T-helper 2 cell treated with Interferon-gamma antibody and Interleukin-4, amounts not matched to agents 5 μg/mL and 100 μg/mL, for 36 hours (primary cell): ENCODE measurements at places on chromosomes 1 and 21.

- H3K4me1 ChIP-seq: no peaks in the 10 kb centered on the region
- H3K27ac ChIP-seq: no peak overlapping the region
- no peak overlapping the region for H3K4me3 ChIP-seq
- H3K27me3 ChIP-seq: peaks cover 24% of the 10 kb centered on the region
- DNase-seq: no peak
- H3K36me3 ChIP-seq: no peaks in the 10 kb centered on the region
These were observed 584.1 kb downstream of the PTPRU start for GRCh38 chr1:29820401-29820800.

- peaks cover 4% of the 10 kb centered on the region for H3K27me3 ChIP-seq
- no peaks in the 10 kb centered on the region for H3K4me1 ChIP-seq
- no peak overlapping the region for H3K27ac ChIP-seq
- no peak overlapping the region for H3K4me3 ChIP-seq
- H3K36me3 ChIP-seq: no peaks in the 10 kb centered on the region
- DNase-seq: no peak
These were observed 209.5 kb upstream of the POU3F1 start for GRCh38 chr1:38256072-38256471.

- no peaks in the 10 kb centered on the region for H3K36me3 ChIP-seq
- no peak overlapping the region for H3K4me3 ChIP-seq
- H3K27me3 ChIP-seq: no peaks in the 10 kb centered on the region
- peaks cover 27% of the 10 kb centered on the region for H3K4me1 ChIP-seq
These were observed 1.7 kb downstream of the S100A2 start for GRCh38 chr1:153563991-153564390.

GRCh38 chr1:170536924-170537551 is 5.1 kb downstream of the GORAB start:
- DNase-seq: no peak
- no peaks in the 10 kb centered on the region for H3K27me3 ChIP-seq
- H3K27ac ChIP-seq: no peak overlapping the region
- peaks cover 5% of the 10 kb centered on the region for H3K4me1 ChIP-seq
- no peak overlapping the region for H3K4me3 ChIP-seq

DNA sequence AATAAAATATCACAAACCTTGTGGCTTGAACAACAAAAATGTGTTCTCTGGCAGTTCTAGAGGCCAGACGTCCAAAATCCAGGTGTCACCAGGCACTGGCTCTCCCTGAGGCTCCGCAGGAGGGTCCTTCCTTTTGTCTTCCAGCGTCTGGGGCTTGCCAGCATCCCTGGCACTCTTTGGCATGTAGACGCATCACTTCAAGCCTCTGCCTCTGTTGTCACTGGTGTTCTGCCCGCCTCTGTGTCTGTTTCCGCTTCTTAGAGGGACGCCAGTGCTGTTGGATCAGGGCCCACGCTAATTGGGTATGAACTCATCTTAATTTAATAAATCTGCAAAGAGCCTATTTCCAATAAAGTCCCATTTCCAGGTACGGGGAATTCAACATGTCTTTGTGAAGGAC is 273.7 kb upstream of the C1orf174 start:
- no peak overlapping the region for H3K4me3 ChIP-seq
- H3K27ac ChIP-seq: no peak overlapping the region
- H3K4me1 ChIP-seq: no peaks in the 10 kb centered on the region
- peaks cover 2% of the 10 kb centered on the region for H3K27me3 ChIP-seq
- H3K36me3 ChIP-seq: no peaks in the 10 kb centered on the region

DNA sequence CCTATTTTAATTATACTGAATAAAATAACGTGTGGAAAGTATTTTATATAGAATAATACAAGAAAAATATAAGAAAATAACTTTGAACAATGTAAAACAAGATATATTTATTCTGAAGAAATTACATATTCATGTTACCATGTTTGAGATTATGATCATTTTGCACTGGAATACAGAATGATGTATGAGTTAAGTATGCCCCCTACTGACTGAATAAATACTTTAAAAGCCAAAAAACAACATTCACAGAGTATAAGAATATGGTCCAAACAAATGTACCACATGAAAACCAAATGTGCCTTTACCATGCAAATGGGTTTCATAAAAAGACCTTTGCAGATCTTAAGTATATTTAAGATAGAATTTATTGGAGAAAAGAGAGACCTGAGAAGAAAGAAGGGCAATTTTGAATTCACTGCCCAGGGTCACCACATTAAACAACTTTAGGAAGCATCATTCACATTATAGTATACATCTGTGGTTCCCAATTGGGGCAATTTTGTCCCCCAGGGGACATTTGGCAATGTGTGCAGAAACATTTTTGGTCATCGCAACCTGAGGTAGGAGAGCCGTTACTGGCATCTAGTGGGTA is 136.6 kb upstream of the GFI1 start:
- peaks cover 10% of the 10 kb centered on the region for H3K27me3 ChIP-seq
- DNase-seq: no peak
- H3K27ac ChIP-seq: no peak overlapping the region
- H3K4me1 ChIP-seq: peaks cover 7% of the 10 kb centered on the region
- H3K36me3 ChIP-seq: no peaks in the 10 kb centered on the region

- no peak overlapping the region for H3K27ac ChIP-seq
- H3K36me3 ChIP-seq: no peaks in the 10 kb centered on the region
- peaks cover 5% of the 10 kb centered on the region for H3K27me3 ChIP-seq
- no peak for DNase-seq
- H3K4me3 ChIP-seq: no peak overlapping the region
- H3K4me1 ChIP-seq: no peaks in the 10 kb centered on the region
These were observed 796 bp downstream of the S100A7 start for GRCh38 chr1:153459655-153460054.

- no peak overlapping the region for H3K27ac ChIP-seq
- DNase-seq: no peak
- peaks cover 39% of the 10 kb centered on the region for H3K36me3 ChIP-seq
- H3K4me3 ChIP-seq: no peak overlapping the region
These were observed 2.4 kb downstream of the SPRTN start for GRCh38 chr1:231340328-231341013.

GRCh38 chr1:59669752-59670312 is 144.9 kb upstream of the HOOK1 start:
- H3K27me3 ChIP-seq: no peaks in the 10 kb centered on the region
- H3K36me3 ChIP-seq: no peaks in the 10 kb centered on the region
- no peak for DNase-seq
- no peak overlapping the region for H3K27ac ChIP-seq
- no peaks in the 10 kb centered on the region for H3K4me1 ChIP-seq
- H3K4me3 ChIP-seq: no peak overlapping the region

DNA sequence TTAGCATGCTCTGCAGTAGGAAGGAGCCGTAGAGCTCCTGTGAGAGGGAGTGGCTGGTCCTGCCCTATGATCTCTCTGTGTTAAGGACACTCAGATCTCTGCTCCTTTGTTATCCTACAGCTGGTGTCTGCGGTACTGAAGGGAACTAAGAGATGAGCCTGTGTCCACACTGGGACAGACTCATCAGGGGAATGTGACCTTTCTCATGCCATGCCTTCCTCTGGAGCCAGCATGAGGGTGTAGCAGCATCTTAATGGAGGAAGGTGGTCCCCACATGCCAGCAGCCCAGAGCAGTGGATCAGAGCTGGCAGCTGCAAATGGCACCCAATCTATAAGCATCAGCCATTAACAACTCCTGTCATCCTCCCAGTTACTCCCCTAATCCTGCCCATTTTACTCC is 24.7 kb upstream of the GUCA2B start:
- no peak for DNase-seq
- H3K27me3 ChIP-seq: peaks cover 8% of the 10 kb centered on the region
- H3K36me3 ChIP-seq: no peaks in the 10 kb centered on the region
- H3K4me1 ChIP-seq: no peaks in the 10 kb centered on the region

DNA sequence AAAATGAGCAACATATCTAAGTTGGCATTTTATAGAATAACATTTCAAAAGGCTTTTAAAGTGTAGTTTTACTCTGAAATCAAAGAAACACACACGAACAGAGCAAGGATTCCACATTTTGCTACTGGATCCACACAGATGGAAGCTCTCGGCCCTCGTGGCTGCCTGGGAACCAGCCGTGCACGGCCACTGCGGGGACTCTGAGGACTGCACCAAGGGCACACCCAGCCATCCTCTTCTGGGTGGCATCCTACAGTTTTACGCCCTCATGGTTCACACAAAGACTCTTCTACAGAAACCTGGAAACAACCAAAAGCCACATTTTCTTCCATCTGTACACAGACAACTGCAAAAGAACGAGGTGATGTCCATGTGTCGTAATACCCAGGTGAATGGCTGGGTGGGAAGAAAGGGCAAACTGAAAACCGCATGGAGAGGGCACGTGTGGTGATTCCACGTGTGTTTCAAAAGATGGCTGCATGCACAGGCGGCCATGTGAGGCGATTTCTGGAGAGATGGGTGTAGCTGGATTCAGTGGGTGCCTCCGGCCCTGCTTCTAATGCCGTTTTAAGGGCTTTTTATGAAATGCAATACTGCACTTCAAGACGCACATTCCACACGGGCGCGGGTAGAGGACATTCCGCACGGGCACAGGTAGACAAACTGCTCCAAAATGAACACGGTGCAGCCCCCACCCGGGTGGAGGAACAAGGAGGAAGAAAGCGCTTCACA is 8.1 kb downstream of the POFUT2 start:
- no peaks in the 10 kb centered on the region for H3K27me3 ChIP-seq
- no peak overlapping the region for H3K27ac ChIP-seq
- no peak overlapping the region for H3K4me3 ChIP-seq

- peak overlapping the region; percentile 57 for H3K4me3 ChIP-seq
- peak; percentile 82 for DNase-seq
- no peaks in the 10 kb centered on the region for H3K36me3 ChIP-seq
- H3K4me1 ChIP-seq: no peaks in the 10 kb centered on the region
- no peaks in the 10 kb centered on the region for H3K27me3 ChIP-seq
These were observed 378 bp upstream of the SMIM1 start for GRCh38 chr1:3772027-3772714.

- H3K4me1 ChIP-seq: no peaks in the 10 kb centered on the region
- H3K4me3 ChIP-seq: no peak overlapping the region
- no peaks in the 10 kb centered on the region for H3K36me3 ChIP-seq
These were observed 118.0 kb downstream of the AJAP1 start for GRCh38 chr1:4772294-4773010.

GRCh38 chr1:2373551-2374251 is 17.7 kb downstream of the MORN1 start:
- no peak overlapping the region for H3K4me3 ChIP-seq
- H3K27ac ChIP-seq: no peak overlapping the region
- no peaks in the 10 kb centered on the region for H3K27me3 ChIP-seq

DNA sequence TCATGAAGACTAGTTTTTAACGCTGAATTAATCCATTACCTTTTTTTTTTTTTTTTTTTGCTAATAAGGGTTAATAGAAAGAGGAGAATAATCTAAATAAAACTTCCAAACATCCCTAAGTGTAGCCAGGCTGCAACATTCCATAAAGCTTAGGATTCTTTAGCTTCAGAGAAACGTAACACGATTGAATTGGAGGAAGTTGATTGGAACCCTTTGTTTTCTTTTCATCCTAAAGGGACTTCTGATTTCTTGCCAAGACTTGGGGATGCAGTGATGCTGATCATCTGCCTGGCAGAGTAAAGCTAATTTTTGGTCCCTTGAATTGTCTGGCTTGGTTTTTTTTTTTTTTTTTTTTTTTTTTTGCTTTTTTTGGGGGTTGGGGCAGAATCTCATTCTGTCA is 142.9 kb downstream of the VPS13D start:
- peaks cover 7% of the 10 kb centered on the region for H3K4me1 ChIP-seq
- peaks cover 47% of the 10 kb centered on the region for H3K36me3 ChIP-seq
- no peak overlapping the region for H3K27ac ChIP-seq
- H3K27me3 ChIP-seq: no peaks in the 10 kb centered on the region
- H3K4me3 ChIP-seq: no peak overlapping the region

DNA sequence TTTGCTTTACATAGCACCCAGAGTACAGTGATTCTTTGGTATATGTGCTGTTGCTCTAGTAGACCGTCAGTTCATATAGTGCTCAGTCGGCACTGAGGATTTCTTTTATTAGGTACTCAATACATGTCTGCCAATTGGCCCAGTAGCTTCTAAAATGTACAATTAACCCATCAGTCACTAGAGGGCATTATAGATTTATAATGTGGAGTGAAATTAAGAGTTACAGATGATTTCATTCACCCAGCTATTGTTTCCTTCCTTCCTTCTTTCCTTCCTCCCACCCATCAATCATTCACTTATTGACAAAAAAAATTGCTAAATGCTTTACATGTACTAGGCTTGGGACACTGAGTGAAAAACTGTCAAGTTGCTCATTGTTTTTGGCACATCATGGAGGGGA is 263.6 kb upstream of the USP24 start:
- no peaks in the 10 kb centered on the region for H3K36me3 ChIP-seq
- peaks cover 12% of the 10 kb centered on the region for H3K27me3 ChIP-seq
- H3K4me3 ChIP-seq: no peak overlapping the region
- DNase-seq: no peak
- H3K27ac ChIP-seq: no peak overlapping the region
- H3K4me1 ChIP-seq: no peaks in the 10 kb centered on the region

- no peak for DNase-seq
These were observed 22.2 kb upstream of the LRRC3 start for GRCh38 chr21:44432841-44433790.

DNA sequence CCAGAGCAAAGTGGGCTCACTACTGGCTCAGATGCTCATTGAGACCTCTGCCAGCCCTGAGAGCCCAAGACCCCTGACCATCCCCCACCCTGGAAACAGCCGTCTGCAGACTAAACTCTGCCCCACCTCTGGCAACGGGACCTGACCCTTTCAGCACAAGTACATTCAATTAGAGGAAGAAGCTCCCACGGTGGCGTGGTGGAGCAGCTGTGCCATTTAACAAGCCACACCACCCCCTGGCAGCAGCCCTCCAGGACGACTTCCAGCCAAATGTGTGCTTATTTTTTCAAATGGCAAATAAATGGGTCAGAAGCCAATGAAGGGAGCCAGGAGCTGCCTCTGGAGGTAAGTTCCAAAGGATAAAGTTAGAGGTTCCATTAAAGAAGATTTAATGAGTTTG is 226.7 kb downstream of the NPHP4 start:
- no peaks in the 10 kb centered on the region for H3K36me3 ChIP-seq
- H3K27me3 ChIP-seq: no peaks in the 10 kb centered on the region
- no peaks in the 10 kb centered on the region for H3K4me1 ChIP-seq
- DNase-seq: no peak

GRCh38 chr1:94927405-94928175 is 680 bp upstream of the CNN3 start:
- H3K27ac ChIP-seq: no peak overlapping the region
- H3K36me3 ChIP-seq: peaks cover 2% of the 10 kb centered on the region
- H3K4me3 ChIP-seq: peak overlapping the region; percentile 74
- peaks cover 54% of the 10 kb centered on the region for H3K27me3 ChIP-seq
- H3K4me1 ChIP-seq: peaks cover 10% of the 10 kb centered on the region

DNA sequence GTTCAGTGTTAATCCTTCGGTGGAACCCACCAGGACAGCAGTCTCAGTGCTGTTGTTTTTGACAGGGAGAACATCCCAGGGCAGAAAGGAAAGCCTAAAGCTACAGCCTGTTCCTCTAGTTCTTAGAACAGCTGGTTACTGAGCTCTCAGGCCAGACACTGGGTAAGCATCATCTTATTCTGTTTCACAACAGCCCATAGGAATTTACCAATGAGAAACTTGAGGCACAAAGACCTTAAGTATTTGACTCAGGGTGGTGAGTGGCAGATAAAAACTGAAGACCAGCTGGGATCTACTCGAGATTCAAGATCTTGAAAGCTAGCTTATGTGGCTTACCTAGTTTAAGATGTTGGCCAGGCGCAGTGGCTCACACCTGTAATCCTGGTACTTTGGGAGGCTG is 9.4 kb upstream of the NEK2 start:
- peaks cover 4% of the 10 kb centered on the region for H3K27me3 ChIP-seq
- no peak overlapping the region for H3K4me3 ChIP-seq
- H3K36me3 ChIP-seq: no peaks in the 10 kb centered on the region
- peaks cover 21% of the 10 kb centered on the region for H3K4me1 ChIP-seq
- no peak overlapping the region for H3K27ac ChIP-seq
- no peak for DNase-seq
